ENCODE measurements at places on chromosomes 13 and 19.

- DNase-seq, result no peak
Measured at GRCh38 chr13:99698010-99698815, 196.9 kb downstream of the TM9SF2 start.

- DNase-seq, result no peak
Measured at GRCh38 chr13:79490824-79491223, 9.9 kb downstream of the NDFIP2 start.

DNA sequence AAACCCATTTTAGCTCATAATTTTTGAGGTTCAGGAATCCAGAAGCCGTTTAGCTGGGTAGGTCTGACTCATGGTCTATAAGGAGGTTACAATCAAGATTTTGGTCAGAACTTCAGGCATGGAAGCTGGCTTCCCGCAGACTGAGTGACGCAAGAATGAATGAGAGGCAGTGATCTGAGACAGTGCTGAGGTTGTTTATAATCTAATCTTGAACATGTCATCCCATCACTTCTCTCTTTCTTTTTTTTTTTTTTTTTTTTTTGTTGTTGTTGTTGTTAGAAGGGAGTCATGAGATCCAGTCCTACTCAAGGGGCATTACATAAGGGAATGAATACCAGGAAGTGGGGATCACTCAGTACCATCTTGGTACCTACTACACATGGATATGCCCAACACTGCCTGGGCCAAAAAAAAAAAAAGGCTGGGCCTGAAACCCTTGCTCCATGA lies 217.4 kb downstream of the DLEU7 start:
- no peak for DNase-seq

DNA sequence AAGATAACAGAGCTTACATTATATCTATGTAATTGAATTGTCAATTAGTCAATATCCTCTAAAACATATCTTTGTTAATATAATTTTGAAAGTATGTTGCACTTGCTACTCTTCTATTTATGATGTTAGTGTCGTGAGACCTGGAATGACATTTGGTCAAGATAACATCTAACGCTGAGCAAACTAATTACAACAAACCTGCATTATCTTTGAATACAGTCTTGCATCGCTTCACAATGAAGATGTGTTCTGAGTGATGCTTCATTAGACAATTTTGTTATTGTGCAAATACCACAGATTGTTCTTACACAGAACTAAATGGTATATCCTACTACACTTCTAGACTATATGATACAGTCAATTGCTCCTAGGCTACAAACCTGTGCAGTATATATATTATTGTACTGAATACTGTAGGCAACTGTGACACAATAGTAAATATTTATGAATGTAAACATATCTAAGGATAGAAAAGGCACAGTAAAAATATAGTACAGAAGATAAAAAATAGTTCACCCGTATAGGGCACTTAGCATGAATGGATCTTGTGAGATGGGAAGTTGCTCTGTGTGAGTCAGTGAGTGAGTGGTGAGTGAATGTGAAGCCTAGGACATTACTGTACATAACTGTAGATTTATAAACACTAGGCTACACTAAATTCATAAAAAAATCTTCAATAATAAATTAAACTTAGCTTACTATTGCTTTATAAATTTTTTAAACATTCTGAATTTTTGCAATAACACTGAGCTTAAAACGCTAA lies 1773.8 kb downstream of the PCDH9 start:
- DNase-seq, result no peak

DNA sequence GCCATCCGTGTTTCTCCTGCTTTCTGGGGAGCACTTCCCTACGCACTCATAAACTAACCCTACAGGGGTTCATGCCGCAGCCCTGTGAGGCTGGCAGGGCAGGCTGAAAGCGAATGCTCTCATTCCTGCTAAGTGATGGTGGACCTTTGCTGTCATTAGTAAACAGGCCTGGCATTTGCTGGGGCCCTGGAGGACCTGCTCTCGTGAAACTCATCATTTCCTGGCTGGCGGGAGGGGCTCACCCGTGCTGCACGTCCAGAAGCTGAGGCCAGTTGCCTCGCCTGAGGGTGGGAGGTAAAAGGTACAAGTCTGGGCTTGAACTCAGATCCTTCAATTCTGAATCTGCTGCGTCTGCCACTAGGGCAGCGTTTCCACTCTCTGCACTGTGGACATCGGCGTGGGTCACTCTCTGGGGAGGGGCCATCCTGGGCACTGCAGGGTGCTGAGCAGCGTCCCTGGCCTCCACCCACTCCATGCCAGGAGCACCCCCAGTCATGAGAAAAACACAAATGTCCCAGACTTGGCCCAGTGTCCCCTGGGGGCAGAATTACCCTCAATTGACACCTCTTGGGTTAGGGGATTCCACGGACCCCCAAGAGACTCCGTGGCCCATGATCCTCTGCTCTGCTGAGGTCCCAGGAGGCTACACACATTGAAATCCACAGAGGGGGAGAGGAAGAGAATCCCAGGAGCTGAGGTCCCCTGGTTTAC lies 7.0 kb downstream of the MOB3A start:
- no peak for DNase-seq

Data from stimulated activated CD4-positive, alpha-beta T cell treated with anti-CD3 and anti-CD28 coated beads, TNF-alpha, amount 100 ng/mL, for 24 hours (primary cell).